ENCODE measurements at places on chromosomes 5 and 9. TPM values are rescaled to one million over a fixed set of nuclear protein-coding genes. Genes with fewer than 3 reads are reported as not detected.

Gene PCDHA10
- polyA plus RNA-seq = 0.17 TPM

Gene FOXI1
- polyA plus RNA-seq = not detected

Gene MEIKIN
- not detected for polyA plus RNA-seq

Gene MCTP1
- 1.5 TPM for polyA plus RNA-seq

Gene PAPPA
- 2.0 TPM for polyA plus RNA-seq

Gene PNPLA7
- polyA plus RNA-seq = 6.8 TPM

Gene BTNL3
- polyA plus RNA-seq = 0.09 TPM

Gene RMI1
- 1.6 TPM for polyA plus RNA-seq

Gene PCDHGA12
- 0.48 TPM for polyA plus RNA-seq

Gene STK32A
- 0.66 TPM for polyA plus RNA-seq

Gene OR2V1
- not detected for polyA plus RNA-seq

Gene GRM6
- polyA plus RNA-seq = not detected

Gene SMIM3
- polyA plus RNA-seq = 31.7 TPM

Gene ZNG1F
- 3.1 TPM for polyA plus RNA-seq

Gene PSMD5
- 15.8 TPM for polyA plus RNA-seq

Gene C5orf52
- polyA plus RNA-seq = not detected

Gene SPATA31C1
- polyA plus RNA-seq = not detected
